ENCODE measurements at places on chromosomes 11 and 22.
A peak's percentile ranks its signal among the peaks of the same experiment; 100 is the strongest.

DNA sequence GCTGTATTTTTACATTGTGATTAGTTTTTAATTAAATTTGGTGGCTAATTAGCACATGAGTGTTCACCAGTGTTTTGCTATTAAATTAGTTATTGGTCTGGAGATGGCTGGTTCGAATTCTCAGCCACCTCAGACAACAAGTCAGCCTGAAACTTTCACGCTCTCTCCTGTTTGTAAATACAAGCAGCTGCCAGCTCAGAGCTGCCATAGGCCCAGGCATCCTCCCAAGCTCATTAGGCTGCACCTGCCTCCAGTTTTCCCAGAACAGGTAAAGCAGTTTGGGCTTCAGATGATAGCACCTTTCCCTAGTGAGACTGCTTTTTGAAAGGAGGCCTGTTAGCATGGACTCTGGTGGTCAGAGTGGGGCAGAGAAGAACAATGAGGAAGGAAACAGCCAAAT lies 156.8 kb downstream of the NAV2 start:
- DNase-seq: no peak

DNA sequence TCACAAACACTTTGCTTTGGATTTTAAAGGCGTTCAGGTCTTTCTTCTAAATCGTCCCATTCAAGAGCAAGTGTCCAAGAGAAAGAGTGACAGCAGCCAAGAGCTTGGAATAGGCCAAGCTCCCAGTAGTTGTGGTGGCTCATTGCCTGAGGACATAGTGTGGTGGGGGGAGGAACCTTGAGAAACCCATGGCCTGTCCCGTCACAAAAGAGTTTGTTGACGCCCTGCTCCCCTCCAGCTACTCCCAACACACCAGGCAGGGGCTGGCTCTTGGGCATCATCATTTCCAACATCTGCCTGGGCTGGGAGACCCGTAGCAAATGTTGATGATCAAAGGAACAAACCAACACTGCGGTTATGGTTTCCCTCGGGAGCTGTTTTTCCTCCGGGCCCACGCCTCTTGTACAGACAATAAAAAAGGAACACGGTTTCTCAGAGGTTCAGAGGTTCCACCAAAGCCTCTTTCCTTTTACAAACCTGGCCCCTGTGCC lies 20.8 kb downstream of the FADS3 start:
- no peak for DNase-seq

- no peak for DNase-seq
These were observed 7.4 kb downstream of the CAPN5 start for GRCh38 chr11:77074205-77074604.

DNA sequence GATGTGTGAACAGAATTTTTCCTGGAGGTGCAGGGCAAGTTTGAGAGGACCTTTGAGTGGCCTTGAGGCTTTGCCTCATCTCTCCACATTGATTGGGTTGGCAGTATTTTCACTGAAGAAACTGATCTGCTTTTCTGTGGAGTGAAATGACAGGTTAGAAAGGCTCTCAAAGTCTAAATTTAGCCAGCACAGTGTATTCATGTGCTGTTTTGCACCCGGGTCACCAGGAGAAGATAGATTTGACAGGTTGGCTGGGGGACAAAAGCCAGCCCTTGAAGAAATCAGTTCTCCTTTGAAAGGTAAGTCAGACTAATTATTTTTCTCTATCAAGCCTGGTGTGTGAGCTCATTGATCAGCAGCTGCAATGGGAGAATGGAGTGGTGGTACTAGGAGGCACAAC lies 152.9 kb downstream of the DBX1 start:
- DNase-seq: no peak

DNA sequence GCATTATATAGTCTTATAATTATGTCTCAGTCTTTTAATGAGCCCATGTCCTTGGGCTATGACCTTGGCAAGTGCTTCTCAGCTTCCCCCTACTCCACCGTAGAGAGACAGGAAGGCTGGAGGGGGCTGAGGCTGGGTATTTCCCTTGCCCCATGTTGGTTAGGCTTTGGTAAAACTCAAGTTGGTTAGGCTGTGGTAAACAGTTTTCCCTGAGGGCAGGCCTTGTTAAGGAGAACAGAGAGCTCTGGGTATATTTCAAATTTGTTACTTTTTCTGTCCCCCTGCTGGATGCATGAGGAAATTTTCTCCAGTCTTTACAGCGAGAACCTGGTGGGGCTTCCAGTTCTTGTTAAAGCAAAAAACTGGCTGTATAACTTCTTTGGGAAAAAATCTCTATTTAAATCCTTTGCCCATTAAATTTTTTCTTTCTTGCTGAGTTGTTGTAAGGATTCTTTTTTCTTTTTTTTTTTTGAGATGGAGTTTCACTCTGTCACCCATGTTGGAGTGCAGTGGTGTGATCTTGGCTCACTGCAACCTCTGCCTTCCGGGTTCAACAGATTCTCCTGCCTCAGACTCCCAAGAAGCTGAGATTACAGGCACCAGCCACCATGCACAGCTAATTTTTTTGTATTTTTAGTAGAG lies 12.2 kb upstream of the DCHS1 start:
- DNase-seq: peak; percentile 47

DNA sequence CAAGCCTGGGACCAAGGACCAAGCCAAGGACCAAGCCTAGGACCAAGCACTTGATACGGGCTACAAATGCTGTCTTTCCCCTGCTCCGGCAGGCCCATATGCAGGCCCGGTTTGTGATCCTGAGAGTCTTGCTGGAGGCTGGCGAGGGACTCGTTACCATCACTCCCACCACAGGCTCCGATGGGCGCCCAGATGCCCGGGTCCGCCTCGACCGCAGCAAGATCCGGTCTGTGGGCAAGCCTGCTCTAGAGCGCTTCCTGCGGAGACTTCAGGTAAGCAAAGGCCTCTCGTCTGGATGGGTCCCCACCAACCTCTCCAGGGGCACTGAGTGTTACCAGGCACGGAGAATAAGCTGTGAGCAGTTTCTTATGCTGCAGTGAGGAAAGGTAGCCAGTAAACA lies 13.2 kb upstream of the BBS1 start:
- DNase-seq: no peak

- DNase-seq: no peak
These were observed 3.0 kb upstream of the UBASH3B start for GRCh38 chr11:122652495-122652894.

DNA sequence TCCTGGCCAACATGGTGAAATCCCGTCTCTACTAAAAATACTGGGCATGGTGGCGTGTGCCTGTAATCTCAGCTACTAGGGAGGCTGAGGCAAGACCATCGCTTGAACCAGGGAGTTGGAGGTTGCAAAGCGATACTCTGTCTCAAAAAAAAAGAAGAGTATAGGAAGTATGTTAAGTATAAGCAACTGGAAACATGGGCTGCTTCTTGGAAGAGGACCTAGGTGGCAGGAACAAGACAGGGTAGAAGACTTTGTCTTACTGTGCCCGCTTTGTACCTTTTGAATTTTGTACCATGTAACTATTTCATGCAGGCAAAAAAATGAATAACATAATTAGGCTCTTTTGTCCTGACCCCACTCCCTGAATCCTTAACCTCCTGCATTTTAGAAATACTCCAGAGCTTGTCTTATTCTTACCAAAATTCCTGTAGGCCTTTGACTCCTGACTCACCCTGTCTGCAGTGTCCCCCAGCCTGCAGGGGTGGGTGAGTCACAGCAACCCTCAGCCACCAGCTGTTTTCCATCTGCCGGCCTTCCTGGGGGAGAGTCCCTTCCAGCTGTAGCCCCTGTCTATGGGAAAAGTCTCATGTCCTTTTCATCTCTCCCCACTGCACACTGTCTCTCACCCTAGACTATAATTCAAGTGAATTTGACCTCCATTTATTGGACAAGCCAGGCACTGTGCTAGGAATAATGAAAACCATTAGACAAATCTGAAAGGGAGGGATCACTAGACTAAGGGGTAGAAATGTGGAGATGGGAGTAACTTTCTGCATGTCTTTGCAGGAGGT lies 41.8 kb downstream of the TXN2 start:
- DNase-seq: peak; percentile 79

GRCh38 chr22:26953012-26953883 lies 295.9 kb downstream of the MIAT start:
- no peak for DNase-seq
